ENCODE measurements at places on chromosomes 2 and 18.

GRCh38 chr18:23888881-23889280 lies 125.7 kb upstream of the TTC39C start:
- DNase-seq: no peak

DNA sequence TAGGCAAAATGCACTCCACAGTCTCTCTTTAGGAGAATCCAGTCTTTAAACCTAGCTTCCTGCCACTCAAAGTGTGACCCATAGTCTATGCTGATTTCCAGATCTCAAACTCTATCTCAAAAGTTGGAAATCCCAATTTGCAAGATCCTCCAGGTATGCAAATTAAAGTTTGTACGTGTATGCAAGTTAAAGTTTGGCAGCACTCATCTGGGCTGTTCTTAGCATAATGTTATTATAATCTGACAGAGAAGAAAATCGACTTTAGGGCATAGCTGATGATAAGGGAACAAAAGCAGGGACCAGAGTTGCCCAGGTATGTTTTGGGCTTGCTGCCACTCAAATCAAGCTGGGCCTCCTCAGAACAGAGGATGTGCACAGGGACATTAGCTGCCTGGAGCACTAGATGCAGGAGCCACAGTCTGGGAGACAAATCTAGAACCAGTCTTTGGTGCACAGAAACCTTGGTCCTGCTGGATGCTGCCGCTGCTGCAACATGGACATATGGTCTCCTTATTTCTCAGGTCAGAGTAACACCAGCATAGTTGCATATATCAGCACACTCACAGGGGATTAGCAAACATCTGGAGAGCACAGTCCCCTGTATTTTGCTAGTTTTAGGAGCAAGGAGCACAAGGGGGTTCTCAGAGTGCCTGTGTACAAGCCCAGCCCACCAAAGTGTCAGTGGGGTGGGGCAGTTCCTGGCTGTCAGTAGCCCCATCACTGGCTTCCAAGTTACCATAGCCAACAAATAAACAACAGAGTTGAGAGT lies 242.6 kb downstream of the TTC32 start:
- DNase-seq: no peak

- DNase-seq: no peak
These were observed 106.0 kb upstream of the PKDCC start for GRCh38 chr2:41941831-41942230.

DNA sequence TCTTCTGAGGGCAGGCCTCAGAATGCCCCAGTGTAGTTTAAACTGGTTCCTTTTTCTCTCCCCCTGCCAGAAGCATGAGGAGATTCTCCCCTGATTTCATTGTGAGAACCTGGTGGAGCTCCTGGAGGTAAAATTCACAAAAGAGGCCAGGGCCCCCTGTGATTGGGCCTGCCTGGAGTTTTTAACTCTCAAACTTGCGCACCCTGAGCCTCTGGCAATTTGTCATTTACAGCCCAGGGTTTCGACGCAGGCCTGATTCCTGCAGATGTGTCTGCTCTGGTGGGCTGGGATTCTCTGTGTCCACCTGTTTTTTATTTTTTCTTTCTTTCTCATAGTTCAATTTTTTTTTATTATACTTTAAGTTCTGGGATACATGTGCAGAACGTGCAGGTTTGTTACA lies 157.9 kb downstream of the ASB1 start:
- no peak for DNase-seq

GRCh38 chr2:198400999-198401398 lies 596.6 kb downstream of the PLCL1 start:
- DNase-seq: no peak

DNA sequence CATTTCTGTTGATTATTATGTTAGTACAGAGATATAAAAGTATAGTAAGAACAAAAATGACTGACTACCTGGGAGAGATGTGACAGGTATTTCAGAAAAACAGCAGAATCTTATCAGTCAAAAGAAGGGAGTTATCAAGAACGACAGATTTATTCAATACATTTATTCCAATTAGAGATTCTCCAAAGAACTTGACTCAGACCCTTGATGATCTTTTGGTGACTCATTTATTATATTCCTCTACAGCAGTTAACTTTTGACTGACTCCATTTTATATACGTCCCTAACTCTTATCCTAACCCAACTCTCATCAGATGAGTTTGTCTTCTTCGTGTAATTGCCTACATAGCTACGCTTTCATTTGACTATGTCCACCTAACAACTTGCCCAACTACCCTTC lies 91.1 kb downstream of the C2orf74 start:
- no peak for DNase-seq

DNA sequence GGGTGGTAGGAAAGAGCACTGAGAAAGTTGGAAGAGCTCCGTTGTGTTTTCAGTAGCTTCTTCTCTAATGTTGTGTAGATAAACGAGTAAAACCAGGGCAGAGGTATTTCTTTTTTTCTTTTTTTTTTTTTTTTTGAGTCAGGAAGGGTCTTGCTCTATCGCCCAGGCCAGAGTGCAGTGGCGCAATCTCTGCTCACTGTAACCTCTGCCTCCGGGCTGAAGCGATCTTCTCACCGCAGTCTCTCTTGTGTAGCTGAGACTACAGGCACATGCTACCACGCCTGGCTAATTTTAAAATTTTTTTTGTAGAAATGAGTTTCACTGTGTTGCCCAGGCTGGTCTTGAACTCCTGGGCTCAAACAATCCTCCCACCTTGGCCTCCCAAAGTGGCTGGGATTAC lies 6.6 kb downstream of the GRHL1 start:
- no peak for DNase-seq

- DNase-seq: no peak
These were observed 23.4 kb downstream of the FBLN7 start for GRCh38 chr2:112161431-112162145.

DNA sequence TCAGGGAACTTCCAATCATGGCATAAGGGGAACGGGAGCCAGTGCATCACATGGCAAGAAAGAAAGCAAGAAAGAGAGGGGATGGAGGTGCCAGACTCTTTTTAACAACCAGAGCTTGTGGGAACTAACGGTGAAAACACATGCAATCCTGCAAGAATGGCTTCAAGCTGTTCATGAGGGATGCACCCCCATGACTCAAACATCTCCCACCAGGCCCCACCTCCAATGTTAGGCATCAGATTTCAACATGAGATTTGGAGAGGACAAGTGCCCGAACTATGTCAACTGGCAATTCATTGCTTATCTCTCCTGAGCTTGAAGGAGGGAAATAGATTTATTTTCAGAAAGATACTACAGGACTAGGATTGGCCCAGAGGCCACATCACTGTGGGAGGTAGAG lies 270.0 kb downstream of the SLC4A3 start:
- DNase-seq: no peak

DNA sequence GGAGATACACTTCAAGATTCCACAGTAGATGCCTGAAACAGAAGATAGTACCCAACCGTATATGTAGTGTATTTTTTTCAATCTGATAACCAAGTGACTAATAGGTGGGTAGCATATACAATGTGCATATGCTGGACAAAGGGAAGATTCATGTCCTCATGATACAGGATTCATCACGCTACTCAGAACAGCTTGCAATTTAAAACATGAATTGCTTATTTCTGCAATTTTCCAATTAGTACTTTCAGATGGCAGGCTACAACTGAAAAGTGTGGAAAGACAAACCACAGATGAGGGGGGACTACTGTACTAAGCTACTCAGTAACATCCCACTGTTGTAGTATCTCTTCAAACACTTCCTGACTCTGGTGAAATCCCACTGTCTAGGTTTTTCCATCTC lies 3.7 kb downstream of the IER3IP1 start:
- DNase-seq: no peak

GRCh38 chr2:27956888-27957287 lies 66.4 kb downstream of the BABAM2 start:
- DNase-seq: no peak

GRCh38 chr18:31716362-31716761 lies 32.0 kb upstream of the B4GALT6 start:
- DNase-seq: no peak

- no peak for DNase-seq
These were observed 156.4 kb downstream of the PTPRM start for GRCh38 chr18:7723558-7723957.

- no peak for DNase-seq
These were observed 63.1 kb downstream of the CCDC150 start for GRCh38 chr2:196702641-196703040.

GRCh38 chr2:39468579-39469451 lies 31.7 kb upstream of the MAP4K3 start:
- no peak for DNase-seq

DNA sequence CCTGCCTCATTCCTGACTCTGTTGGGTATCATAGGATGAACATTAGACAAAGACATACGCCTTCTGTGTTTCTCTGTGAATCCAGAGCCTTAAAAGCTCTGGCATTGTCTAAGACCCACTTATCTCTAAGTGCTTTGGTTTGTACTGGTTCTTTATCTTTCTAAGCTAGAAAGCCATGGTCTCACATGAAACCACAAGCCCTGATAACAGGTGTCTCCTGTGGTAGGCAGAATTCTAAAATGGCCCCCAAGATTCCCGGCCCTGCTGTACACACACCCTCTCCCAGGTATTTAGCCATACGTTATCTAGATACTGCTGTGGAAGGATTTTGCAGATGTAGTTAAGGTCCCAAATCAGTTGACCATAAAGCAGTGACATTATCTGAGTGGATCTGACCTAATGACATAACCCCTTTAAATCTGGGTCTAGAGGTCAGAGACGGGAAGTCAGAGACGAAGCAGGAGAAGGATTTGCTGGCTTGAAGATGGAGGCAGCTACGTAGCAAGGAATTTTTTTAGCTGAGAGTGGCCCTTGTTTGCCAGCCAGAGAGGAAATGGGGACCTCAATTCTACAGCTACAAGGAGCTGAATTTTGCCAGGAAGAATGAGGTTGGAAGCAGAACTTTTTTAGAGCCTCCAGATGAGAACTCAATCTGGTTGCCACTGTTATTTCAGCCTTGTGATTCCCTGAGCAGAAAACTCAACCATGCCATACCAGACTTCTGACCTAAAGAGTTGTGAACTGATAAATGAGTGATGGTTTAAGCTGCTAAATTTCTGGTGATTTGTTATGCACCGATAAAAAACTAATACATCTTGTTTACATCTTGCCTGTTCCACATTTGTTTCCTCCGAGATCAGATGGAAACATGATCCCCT lies 186.7 kb downstream of the CAMKMT start:
- DNase-seq: no peak

GRCh38 chr18:36352384-36352783 lies 54.9 kb downstream of the FHOD3 start:
- no peak for DNase-seq

- DNase-seq: no peak
These were observed 867.4 kb downstream of the DSC3 start for GRCh38 chr18:30175061-30175574.

GRCh38 chr2:199461711-199462346 lies 4.1 kb upstream of the SATB2 start:
- DNase-seq: no peak

DNA sequence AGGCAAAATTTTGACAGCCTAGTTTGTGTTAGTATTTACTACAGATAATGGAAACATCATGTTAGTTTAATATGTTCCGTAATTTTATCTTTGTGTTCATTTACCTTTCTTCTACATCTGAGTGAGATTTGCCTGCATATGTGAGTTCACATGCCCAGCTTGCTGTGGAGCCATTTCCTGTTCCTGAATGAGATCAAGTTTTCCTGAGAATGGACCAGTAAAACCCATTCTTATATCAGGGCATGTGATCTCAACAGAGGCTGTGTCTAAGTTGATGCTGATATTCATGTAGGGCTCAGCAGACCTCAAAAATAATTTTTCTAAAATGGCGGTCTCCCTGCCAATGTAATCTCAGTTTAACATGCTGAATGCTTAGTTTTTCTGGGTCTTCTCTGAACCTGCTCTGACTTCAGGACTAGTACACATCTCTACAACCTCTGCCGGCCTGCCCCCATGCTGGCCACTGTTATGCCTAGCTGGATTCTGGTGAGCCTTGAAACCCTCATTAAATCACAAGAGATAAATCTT lies 1.0 kb downstream of the IL1A start:
- no peak for DNase-seq

DNA sequence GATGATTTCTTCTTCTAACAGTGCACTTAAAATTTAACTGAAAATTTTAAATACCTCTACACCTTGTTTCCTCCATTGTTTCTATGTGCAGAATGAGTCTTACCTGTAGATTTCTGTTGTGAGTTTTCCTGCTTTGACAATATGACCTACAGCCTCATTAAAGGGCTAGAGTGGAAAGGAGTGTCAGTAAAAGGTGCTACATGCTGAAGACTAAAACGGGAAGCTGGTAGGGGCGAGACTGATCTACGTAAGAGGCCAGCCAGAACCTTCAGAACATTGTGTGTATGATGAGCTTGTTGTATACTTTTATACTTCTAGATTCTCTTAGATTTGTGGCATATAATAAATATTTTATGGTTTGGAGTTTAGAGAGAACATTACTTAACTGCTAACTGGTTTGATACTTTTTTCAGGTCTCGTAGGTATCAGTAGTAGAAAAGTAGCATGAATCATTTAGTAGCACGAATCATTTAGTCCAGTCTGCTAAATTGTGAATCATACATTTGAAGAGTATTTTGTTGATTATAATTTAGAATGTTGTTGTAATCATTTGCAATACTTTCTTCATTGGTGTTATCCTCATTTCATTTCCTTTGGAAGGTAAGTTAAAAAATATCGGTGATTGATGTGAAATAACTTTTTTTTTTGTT lies 14.3 kb downstream of the INSIG2 start:
- DNase-seq: no peak

DNA sequence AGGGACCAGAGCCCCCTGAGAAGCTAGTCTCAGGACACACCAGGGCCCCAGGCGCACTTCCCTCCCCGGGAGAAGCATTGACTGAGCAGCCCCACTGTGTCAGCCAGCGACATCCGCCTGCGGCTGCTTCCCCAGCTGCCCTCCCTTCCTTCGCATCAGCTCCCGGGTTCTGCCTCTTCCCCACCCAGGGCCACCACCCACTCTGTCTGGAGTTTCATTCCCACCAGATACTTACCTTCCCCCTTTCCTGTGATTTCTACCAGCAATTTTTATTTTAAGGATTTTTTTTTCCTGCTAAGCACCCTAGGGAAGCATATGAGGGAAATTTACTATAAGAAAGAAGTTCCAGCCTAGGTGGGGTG lies 99.2 kb downstream of the SMAD7 start:
- peak; percentile 54 for DNase-seq

DNA sequence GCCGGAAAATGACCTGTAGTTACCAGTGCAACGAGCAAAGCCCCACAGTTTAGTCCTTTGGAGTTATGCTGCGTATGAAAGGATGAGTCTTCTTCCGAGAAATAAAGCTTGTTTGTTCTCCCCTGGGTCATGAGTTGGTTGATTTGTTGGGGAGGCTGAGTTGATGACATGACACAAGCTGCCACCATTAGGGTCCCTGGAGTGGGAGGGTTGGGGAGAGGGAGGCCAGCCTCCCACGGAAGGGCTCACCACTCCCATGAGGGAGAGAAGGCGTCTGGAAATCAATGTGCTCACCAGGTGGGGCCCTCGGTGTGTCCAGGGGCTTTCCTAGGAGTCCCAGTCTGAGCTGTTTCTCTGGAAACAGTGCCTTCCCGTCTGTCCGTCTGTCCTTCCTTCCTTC lies 7.4 kb upstream of the DGKD start:
- no peak for DNase-seq
